ENCODE measurements at places on chromosomes 13 and 19.

DNA sequence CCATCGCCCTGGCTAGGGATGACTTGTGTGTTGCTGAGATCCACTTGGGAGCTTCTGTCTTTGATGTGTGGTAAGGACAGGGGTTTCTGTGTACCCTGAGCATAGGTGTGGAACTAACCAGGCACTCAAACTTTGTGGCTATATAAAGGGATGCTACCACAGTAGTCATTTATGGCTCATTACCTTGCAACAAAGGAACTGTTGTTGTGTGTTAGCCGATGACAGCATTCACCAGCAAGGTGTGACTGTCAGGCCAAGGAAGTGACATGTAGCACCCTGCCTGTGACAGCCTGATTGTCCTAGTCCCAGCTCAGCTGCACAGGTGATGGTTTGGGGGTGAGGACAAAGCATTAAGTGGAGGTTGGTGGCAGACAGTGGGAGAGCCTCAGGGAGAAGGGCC, 73.6 kb downstream of the COG3 start:
- no peak for DNase-seq

GRCh38 chr19:41325947-41326706, 16.2 kb downstream of the CCDC97 start:
- DNase-seq = no peak

DNA sequence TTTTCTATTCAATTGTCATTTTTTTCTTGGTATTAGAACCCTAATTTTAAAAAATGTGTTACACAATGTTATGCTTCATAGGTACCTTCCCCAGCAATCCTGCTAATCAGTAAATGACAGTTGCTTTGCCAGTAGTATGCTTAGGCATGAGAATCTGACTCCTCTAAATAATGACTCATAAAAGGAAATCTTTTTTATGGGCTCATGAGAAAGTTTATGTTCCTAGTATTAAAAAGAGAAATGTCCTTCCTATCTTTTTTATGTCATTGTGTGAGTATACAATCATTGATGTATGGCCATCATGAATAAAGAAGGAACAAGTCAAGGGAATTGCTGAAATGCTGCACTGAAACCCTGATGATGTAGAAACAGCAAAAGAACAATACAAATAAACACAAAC, 1237.7 kb upstream of the PCDH20 start:
- DNase-seq = no peak

- no peak for DNase-seq
These were observed 79.2 kb upstream of the SCEL start for GRCh38 chr13:77456271-77456670.

GRCh38 chr13:107241381-107241780, 673.4 kb upstream of the ARGLU1 start:
- DNase-seq = no peak

DNA sequence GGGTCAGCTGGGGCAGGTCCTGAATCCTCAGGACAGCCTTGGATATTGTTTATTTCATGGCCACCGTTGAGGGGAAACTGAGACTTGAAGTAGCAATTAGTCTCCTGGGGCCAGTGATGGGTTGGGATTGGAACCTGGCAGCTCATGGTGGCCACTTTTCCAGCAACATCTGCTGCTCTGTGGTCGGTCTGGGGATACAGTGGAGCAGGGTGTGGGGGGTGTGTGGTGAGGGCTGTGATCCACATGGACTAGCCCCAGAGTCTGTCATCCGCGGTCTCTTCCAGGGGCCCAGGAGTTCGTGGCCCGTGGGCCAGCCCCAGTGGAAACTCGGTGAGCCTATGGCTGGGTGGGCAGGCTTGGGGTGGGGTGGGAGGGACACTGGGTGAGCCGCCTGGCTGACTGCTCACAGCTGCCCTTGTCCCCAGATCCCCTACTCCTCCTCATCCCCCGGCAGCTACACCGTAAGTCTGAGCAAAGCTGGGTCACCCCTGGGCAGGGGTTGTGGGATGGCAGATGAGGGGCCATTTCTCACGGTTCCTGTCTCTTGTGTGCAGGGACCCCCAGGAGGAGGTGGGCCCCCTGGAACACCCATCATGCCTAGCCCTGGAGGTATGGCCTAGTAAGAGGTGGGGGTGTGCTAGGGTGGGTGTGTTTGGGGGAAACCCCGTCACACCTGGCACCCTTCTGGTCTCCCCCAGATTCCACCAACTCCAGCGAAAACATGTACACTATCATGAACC, 5.5 kb downstream of the ISYNA1 start:
- DNase-seq = no peak

GRCh38 chr19:5880604-5881078, 10.3 kb upstream of the FUT5 start:
- DNase-seq = no peak

- DNase-seq = no peak
These were observed 546.1 kb downstream of the SUCLA2 start for GRCh38 chr13:47454986-47455385.

DNA sequence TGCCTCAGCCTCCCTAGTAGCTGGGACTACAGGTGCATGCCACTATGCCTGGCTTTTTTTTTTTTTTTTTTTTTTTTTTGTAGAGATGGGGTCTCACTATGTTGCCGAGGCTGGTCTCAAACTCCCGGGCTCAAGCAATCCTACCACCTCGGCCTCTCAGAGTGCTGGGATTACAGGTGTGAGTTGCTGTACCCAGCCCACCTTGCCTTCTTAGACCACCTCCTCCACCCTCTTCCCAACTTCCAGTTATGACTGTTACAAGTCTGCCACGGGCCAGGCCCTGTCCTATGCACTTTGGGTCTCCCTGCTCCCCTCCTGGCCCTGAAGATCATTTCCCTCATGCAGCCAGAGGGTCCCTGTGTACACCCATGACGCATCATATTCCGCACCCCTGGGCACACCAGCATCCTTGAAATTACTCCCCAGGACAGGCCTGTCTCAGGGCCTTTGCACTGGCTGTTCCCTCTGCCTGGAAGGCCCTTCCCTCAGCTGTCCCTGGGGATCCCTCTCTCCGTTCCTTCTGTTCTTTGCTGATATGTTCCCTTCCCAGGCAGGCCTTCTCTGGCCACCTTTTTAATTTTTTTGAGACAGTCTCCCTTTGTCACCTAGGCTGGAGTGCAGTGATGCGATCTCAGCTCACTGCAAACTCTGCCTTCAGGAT, 3.0 kb downstream of the LGALS4 start:
- DNase-seq = no peak

DNA sequence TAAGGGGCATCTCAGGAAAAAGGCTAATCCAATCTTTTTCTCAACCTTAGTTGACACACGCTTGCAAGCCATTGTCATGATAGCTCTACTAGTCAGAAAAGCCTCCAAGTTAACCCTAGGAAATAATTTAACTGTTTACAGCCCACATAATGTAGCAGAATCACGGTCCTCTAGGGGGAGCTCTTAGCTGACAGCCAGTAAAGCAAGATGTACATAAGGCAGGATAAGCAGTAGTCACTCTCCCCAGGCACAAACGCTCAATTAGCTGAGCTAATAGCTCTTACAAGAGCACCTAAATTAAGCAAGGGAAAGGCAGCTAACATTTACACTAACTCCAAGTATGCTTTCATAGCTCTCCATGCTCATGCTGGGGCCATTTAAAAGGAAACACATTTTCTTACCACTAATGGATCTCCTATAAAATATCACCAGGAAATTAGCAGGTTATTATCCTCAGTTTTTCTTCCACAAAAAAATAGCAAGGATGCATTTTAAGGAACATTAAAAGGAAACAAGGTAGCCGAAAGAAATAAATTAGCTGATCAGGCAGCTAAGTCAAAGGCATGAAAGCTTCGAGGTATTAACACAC, 33.7 kb upstream of the ZSCAN5A start:
- no peak for DNase-seq

- DNase-seq = no peak
These were observed 11.4 kb upstream of the KRTDAP start for GRCh38 chr19:35501684-35502083.

- no peak for DNase-seq
These were observed 40.1 kb downstream of the SLC7A9 start for GRCh38 chr19:32829345-32829896.

- DNase-seq = no peak
These were observed 376.4 kb downstream of the FGF9 start for GRCh38 chr13:22047082-22047784.

GRCh38 chr19:53597023-53597422, 34.8 kb upstream of the DPRX start:
- no peak for DNase-seq

DNA sequence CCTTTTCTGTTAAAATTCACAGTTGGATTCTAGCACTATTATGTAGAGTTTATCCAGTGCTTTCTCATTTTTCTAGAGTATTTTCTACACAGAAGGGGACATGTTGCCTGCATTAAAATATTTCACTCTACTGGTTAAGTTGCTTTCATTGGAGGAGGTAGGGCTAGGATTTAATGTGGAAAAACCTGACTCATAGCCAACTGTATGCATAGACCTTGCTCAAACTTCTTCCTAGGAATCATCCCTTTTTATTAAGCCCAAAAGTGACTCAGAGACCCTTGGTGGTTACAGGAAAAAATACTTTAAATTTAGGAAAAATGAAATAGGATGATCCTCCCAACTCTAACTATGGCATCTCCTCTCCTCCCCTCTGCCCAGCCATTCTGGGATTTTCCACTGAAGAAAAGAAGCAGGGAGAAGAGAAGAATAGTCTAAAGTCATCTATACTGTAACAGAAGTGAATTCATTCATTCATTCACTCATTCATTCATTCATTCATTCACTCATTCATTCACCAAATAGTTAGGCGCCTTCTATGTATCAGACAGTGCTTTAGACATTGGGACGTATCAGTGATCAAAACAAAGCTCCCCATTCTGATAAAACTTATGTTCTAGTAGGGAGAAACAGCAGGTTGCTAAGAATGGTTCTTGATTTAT, 109.0 kb upstream of the HTR2A start:
- DNase-seq = no peak

DNA sequence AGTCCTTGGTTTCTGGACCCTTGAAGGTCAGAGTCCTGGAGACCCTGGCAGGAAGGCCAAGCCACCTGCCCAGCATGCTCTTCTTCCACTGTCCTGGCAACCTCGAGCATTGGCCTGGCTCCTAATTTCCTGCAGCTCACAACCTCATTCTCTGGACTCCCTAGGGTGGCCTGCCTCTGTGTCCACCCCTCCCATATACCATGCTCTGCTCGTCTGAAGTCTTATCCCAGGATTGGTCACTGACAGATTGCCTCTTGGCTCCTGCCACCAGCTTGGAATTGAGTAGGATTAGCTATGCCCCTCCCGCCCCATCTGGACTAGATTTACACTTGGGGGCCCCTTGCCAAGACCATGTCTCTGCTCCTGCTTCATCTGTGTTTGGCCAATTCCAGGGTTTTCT, 17.1 kb upstream of the WASF3 start:
- no peak for DNase-seq

DNA sequence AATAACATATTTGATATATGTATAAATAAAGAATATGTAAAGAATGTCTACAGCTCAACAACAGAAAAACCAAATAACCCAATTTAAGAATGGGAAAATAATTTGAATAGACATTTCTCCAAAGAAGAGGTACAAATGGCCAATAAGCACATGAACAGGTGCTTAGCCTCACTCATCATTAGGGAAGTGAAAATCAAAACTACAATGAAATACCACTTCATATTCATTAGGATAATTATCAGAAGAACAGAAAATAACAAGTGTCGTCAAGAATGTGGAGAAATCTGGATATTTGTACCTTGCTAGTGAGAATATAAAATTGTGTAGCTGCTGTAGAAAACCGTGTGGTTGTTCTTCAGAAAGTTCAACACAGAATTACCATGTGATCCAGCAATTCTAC, 8.4 kb upstream of the SUPT20H start:
- no peak for DNase-seq

- no peak for DNase-seq
These were observed 1.6 kb downstream of the TPT1 start for GRCh38 chr13:45339399-45339798.

DNA sequence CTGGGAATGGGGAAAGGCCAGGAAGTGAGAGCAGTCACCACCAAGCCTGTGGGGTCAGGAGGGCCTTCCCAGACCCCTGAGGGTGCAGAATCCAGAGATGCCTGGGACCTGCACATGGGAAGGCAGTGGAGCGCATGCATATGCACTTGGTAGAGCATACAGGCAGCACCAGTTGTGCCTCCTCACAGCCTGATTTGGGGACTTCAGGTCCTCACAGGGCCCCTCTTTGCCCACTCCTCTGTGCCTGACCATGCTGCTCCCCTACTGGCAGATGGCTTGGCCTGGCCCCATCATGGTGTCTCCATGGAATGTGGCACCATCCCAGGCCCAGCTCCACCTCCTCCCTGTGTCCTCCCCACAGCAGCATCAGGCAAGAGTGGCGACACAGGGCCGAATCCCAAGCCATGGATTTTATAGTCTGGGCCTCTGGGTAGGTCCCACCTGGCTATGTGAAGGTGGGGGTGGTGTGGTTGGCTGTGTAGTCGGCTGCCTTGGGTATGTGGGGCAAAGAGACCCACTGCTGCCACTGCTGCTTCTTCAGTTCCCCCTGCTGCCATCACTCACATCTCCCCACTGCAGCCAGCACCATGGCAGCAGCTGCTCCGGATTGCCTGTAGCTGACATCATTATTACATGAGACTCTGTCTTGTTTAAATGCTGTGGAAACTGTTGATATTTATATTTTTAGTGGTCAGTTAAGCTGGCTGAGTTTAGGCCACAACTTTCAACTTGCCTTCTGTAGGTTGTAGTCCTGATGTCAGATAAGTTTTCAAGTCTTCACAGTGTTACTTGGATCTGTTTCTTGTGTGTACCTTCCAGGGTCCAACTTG, 247.0 kb downstream of the GPC6 start:
- DNase-seq = no peak

- DNase-seq = no peak
These were observed 857.0 kb upstream of the SPRY2 start for GRCh38 chr13:81197966-81198365.

DNA sequence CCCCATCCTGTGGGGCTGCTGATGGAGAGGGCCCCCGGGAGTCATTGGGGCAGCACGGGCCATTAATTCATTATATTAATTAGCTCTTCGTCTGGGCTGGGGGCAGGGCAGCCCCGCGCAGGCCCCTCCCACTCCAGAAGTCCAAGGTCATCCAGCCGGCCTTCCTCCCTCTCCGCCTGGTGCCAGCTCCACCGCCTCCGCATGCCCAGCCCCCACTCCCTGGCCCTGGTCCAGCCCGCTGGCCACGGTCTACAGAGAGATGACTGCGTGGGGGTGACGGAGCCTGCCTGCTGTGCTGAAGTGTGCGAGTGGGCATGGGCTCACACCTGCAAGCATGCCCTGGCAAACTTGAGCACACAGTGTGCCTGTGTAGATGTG, 8.8 kb downstream of the IGLON5 start:
- DNase-seq = no peak

- DNase-seq = no peak
These were observed 4.0 kb downstream of the FXYD3 start for GRCh38 chr19:35119578-35120155.

- no peak for DNase-seq
These were observed 14.9 kb upstream of the LATS2 start for GRCh38 chr13:21076253-21076652.

- DNase-seq = no peak
These were observed 13.1 kb downstream of the LRCH1 start for GRCh38 chr13:46565808-46566750.

- no peak for DNase-seq
These were observed 1.7 kb upstream of the PRX start for GRCh38 chr19:40414542-40415535.
